ENCODE measurements at places on chromosomes 7 and 10. TPM values are rescaled to one million over a fixed set of nuclear protein-coding genes. Genes with fewer than 3 reads are reported as not detected.

DNA sequence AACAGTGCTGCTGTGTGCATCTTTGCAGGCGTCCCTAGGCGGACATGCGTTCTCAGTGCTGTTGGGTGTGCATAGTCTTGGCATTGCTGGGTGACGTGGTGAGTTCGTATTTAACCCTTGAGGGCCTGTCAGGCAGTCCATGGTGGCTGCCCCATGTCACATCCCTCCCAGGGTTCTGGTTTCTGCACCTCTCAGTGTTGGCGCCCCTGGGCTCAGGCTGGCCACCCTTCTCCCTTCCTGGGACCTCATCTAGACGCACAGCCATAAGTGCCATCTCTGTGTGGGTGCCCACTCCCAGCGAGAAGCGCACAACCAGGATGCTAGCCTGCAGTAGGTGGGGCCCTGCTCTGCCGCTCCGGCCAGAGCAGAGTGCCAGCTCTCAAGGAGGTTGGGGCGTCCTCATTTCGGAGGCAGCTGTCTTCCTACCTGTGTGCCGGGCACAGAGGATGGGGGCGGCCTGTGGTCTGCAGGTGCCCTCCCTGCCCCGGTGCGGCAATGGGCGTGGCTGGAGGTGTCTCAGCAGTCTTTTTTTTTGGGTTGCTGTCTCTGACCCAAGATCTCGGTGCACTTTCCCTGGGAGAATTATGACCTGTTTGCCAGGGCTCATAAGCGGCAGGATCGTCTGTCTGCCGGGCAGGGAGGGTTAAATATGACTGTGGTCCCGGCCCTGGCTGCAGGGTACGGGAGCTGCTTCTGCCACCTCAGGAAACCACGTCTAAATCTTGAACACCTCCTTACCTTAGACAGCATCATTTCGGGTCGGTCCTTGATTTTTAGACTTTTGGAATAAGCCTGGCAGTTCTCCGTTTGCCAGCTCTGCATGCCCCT, 6.5 kb downstream of the INPP5A start:
- H3K27ac ChIP-seq: no peak overlapping the region
- H3K27me3 ChIP-seq: peaks cover 10% of the 10 kb centered on the region
- DNase-seq: no peak
- H3K4me3 ChIP-seq: no peak overlapping the region
- H3K4me1 ChIP-seq: peaks cover 31% of the 10 kb centered on the region
- H3K36me3 ChIP-seq: no peaks in the 10 kb centered on the region

GRCh38 chr7:150803161-150803860, 2.7 kb downstream of the TMEM176A start:
- H3K36me3 ChIP-seq: peaks cover 12% of the 10 kb centered on the region
- H3K27ac ChIP-seq: no peak overlapping the region
- no peak for DNase-seq
- H3K4me3 ChIP-seq: no peak overlapping the region

DNA sequence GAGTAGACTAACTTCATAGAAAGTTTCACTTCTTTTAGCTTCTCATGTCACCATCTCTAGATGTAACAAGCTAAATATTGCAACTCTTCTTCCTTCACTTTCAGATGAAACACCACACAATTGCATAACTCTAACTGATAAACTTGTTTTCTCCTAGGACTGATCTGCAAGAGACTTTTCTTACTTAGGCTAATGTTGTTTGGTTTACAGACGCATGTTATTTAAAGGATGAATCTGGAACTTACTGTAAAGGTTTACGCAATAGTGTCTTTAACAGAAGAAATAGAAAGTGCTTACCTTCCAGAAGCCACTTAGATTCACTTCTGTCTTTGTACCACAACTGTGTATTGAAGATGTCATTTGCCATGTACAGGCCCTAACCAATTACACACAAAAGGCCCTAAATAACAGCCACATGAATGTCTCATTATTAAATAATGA, 22.1 kb upstream of the ZC3HAV1 start:
- H3K4me1 ChIP-seq: peaks cover 12% of the 10 kb centered on the region
- H3K27ac ChIP-seq: no peak overlapping the region

GRCh38 chr10:111837985-111838384, 345.6 kb downstream of the GPAM start:
- DNase-seq: no peak
- H3K27me3 ChIP-seq: no peaks in the 10 kb centered on the region
- no peaks in the 10 kb centered on the region for H3K36me3 ChIP-seq
- no peak overlapping the region for H3K4me3 ChIP-seq
- H3K4me1 ChIP-seq: peaks cover 6% of the 10 kb centered on the region

DNA sequence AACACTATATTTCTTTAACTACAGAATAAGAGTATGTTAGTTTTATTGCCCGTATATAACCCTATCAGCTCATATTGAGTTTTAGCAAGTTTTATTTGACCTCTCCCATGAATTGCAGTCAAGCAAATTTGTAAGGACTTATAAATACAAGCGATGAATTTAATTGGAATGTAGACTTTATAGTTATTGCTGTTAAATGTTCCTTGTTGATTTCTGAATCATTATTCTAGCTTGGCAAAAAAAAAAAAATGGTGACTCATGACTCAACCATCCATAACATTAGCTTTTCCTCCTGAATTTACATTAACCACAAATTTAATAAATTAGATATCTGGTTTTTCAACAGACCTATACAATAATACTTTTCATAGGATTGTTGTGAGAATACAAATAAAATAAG, 334.0 kb upstream of the LRRTM3 start:
- DNase-seq: no peak
- H3K27me3 ChIP-seq: no peaks in the 10 kb centered on the region
- no peak overlapping the region for H3K4me3 ChIP-seq
- H3K36me3 ChIP-seq: no peaks in the 10 kb centered on the region

GRCh38 chr10:14389981-14390590, 59.4 kb upstream of the FRMD4A start:
- H3K36me3 ChIP-seq: peaks cover 3% of the 10 kb centered on the region
- no peak overlapping the region for H3K27ac ChIP-seq
- H3K27me3 ChIP-seq: no peaks in the 10 kb centered on the region
- no peaks in the 10 kb centered on the region for H3K4me1 ChIP-seq
- no peak for DNase-seq

GRCh38 chr7:77923419-77923818, 124.8 kb downstream of the PHTF2 start:
- H3K4me1 ChIP-seq: peaks cover 5% of the 10 kb centered on the region
- H3K27me3 ChIP-seq: no peaks in the 10 kb centered on the region
- no peak overlapping the region for H3K27ac ChIP-seq

DNA sequence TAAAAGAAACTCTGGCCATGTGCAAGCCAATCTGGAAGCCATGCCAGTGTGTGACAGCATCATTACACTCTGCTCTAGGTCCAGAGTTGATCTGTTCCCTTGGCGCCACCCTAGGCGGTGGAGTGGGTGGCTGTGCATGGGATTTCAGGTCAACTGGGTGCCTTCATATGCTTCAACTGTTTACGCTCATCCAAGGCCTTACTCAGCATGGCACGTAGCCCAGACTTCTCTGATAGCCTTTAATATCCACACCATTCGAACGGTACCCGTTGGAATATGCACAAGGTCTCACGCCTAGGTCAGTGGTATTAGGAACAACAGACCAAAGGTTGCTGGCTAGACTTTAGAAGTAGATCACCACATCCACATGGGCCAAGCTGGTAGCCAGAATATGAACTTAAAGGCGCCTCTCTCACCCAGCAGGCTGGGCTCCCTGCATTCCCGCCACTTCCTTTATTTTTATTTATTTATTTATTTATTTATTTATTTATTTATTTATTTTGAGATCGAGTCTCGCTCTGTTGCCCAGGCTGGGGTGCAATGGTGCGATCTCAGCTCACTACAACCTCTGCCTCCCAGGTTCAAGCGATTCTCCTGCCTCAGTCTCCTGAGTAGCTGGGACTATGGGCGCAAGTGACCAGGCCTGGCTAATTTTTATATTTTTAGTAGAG, 18.7 kb upstream of the ACHE start:
- H3K4me3 ChIP-seq: no peak overlapping the region
- no peak overlapping the region for H3K27ac ChIP-seq
- no peaks in the 10 kb centered on the region for H3K36me3 ChIP-seq
- DNase-seq: no peak
- no peaks in the 10 kb centered on the region for H3K4me1 ChIP-seq

- H3K36me3 ChIP-seq: no peaks in the 10 kb centered on the region
- H3K4me1 ChIP-seq: no peaks in the 10 kb centered on the region
- no peak for DNase-seq
- no peaks in the 10 kb centered on the region for H3K27me3 ChIP-seq
Observed at GRCh38 chr7:45328403-45328981, 170.9 kb downstream of the RAMP3 start.

Gene MYH16
- not detected for total RNA-seq

Gene TCERG1L
- not detected for total RNA-seq

Gene TUBB8
- 0.69 TPM for total RNA-seq

Measured in endothelial cell (in vitro differentiated cells).